Heart left ventricle (tissue), 16 donors: ENCODE measurements at places on chromosomes 2 and 18. TPM values are rescaled to one million over a fixed set of nuclear protein-coding genes. Genes with fewer than 3 reads are reported as not detected.
A peak's percentile ranks its signal among the peaks of the same experiment; 100 is the strongest.

MARCHF7 gene
- 93.4 TPM for total RNA-seq

- peaks cover 39% of the 10 kb centered on the region for H3K4me1 ChIP-seq
- peak overlapping the region; percentile 33 for H3K27ac ChIP-seq
- DNase-seq, result no peak
- H3K27me3 ChIP-seq, result no peaks in the 10 kb centered on the region
These were observed 25.4 kb upstream of the ATOH8 start for GRCh38 chr2:85728342-85728741.

MYL1 gene
- total RNA-seq, result 0.44 TPM

DNA sequence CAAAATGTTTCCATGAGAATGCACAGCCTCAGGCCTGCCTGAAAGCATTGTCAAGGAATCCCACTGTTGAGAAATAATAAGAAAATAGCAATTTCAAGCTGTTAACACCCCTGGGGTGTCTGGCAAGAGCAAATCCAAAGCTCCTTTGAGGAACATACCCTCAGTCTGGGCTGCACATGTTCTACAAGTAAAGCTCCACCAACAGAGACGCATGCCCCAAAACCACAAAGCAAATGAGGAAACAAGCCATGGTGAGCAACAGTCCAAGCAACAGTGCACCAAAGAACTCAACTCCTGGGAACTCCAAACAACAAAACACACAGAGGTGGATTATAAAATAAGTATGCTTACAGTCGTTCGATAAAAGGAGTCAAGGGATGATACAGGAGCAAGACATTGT is 40.3 kb downstream of the CYP27C1 start:
- no peaks in the 10 kb centered on the region for H3K27me3 ChIP-seq
- H3K36me3 ChIP-seq, result no peaks in the 10 kb centered on the region
- no peak overlapping the region for H3K4me3 ChIP-seq
- DNase-seq, result no peak
- H3K27ac ChIP-seq, result no peak overlapping the region

PRADC1 gene
- total RNA-seq, result 124 TPM

GRCh38 chr2:190786404-190787166 is 94.0 kb upstream of the GLS start:
- H3K36me3 ChIP-seq, result no peaks in the 10 kb centered on the region
- DNase-seq, result no peak
- no peak overlapping the region for H3K27ac ChIP-seq
- no peak overlapping the region for H3K4me3 ChIP-seq

RIT2 gene
- total RNA-seq, result not detected

GRCh38 chr2:205509655-205510054 is 172.6 kb upstream of the NRP2 start:
- H3K27ac ChIP-seq, result no peak overlapping the region
- H3K27me3 ChIP-seq, result no peaks in the 10 kb centered on the region
- H3K4me3 ChIP-seq, result no peak overlapping the region
- DNase-seq, result no peak

DNA sequence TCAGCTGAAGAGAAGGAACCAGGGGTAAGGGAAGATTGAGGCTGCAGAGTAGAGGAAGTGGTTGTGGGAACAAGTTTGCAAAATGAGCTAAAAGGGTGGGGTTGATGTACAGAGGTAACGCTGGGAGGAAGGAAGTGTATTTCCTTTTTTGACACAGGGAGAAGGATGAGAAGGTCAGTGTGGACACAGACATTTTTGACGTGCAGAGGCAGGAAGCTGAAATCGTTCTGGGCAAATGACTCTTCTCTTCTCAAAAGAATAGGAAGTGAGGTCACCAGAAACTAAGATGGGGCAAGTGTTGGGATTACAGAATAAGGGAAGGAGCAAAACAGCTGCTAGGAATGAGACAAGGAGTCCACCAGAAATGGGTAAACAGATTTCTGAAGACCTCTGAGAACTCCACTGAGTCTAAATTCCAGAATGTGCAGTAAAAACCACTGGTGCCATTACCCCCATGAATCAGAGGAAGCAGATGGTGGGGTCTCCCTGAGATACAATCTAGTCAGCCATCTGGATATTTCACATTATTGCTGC is 20.0 kb upstream of the RNF149 start:
- no peak overlapping the region for H3K27ac ChIP-seq
- H3K4me3 ChIP-seq, result no peak overlapping the region
- no peaks in the 10 kb centered on the region for H3K27me3 ChIP-seq
- H3K36me3 ChIP-seq, result no peaks in the 10 kb centered on the region
- H3K4me1 ChIP-seq, result peaks cover 7% of the 10 kb centered on the region
- DNase-seq, result peak; percentile 42

G6PC2 gene
- 0.21 TPM for total RNA-seq

- no peaks in the 10 kb centered on the region for H3K4me1 ChIP-seq
- no peak overlapping the region for H3K27ac ChIP-seq
- DNase-seq, result no peak
- no peaks in the 10 kb centered on the region for H3K36me3 ChIP-seq
- no peak overlapping the region for H3K4me3 ChIP-seq
These were observed 77.2 kb downstream of the MDH1 start for GRCh38 chr2:63665846-63666475.

PKDCC gene
- total RNA-seq, result 124 TPM

- no peaks in the 10 kb centered on the region for H3K4me1 ChIP-seq
- H3K27me3 ChIP-seq, result no peaks in the 10 kb centered on the region
- no peak for DNase-seq
These were observed 502.9 kb upstream of the ZEB2 start for GRCh38 chr2:145022666-145023333.

DNA sequence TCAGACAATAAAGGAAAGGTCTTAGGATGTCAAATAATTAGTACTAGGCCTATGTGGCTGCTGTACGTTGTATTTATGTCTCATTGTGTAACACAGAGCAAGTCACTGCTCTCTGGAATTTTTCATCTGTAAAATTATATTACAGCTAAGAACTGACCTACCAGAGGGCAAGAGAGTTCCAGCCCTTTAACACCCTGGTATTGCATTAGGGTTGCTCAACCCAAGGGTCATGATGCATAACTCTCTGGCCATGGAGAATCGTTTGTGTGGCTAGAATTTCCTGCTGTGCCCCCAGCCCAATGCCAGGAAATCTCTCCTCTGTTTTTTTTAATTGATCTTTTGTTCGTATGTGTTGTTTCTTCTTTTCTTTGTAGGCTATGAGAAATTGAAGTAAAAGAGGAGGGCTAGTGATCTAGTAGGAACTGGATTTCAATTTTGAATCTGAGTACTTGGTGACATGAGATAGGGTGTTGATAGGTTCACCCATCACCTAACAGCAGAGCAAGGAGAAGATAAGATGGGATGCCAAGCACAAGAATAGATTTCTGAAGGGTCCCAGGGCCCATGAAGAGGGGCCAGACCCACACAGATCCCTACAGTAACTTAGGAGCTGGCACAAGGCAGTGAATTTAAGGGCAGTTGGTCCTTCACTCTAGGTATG is 571.2 kb upstream of the TNP1 start:
- H3K36me3 ChIP-seq, result no peaks in the 10 kb centered on the region
- peaks cover 27% of the 10 kb centered on the region for H3K4me1 ChIP-seq
- H3K27me3 ChIP-seq, result no peaks in the 10 kb centered on the region
- DNase-seq, result no peak
- no peak overlapping the region for H3K4me3 ChIP-seq
- H3K27ac ChIP-seq, result peak overlapping the region; percentile 76

GRCh38 chr2:60569680-60570111 is 16.2 kb upstream of the BCL11A start:
- no peaks in the 10 kb centered on the region for H3K36me3 ChIP-seq
- H3K4me1 ChIP-seq, result peaks cover 3% of the 10 kb centered on the region
- peaks cover 14% of the 10 kb centered on the region for H3K27me3 ChIP-seq
- H3K27ac ChIP-seq, result no peak overlapping the region
- DNase-seq, result no peak

- H3K27me3 ChIP-seq, result no peaks in the 10 kb centered on the region
- peaks cover 14% of the 10 kb centered on the region for H3K4me1 ChIP-seq
- peak overlapping the region; percentile 64 for H3K27ac ChIP-seq
- no peaks in the 10 kb centered on the region for H3K36me3 ChIP-seq
These were observed 38.9 kb downstream of the INO80C start for GRCh38 chr18:35458677-35459441.

- H3K27ac ChIP-seq, result no peak overlapping the region
- DNase-seq, result no peak
- H3K4me3 ChIP-seq, result no peak overlapping the region
- H3K4me1 ChIP-seq, result peaks cover 16% of the 10 kb centered on the region
These were observed 27.9 kb upstream of the RNU4ATAC start for GRCh38 chr2:121502781-121503180.

- peaks cover 3% of the 10 kb centered on the region for H3K4me1 ChIP-seq
- H3K27me3 ChIP-seq, result no peaks in the 10 kb centered on the region
These were observed 21.5 kb downstream of the DYSF start for GRCh38 chr2:71474744-71475397.

GRCh38 chr2:41337956-41338355 is 709.9 kb upstream of the PKDCC start:
- H3K4me1 ChIP-seq, result peaks cover 6% of the 10 kb centered on the region
- no peaks in the 10 kb centered on the region for H3K27me3 ChIP-seq
- no peak overlapping the region for H3K27ac ChIP-seq
- no peaks in the 10 kb centered on the region for H3K36me3 ChIP-seq
- no peak for DNase-seq

KIF3C gene
- total RNA-seq, result 3.1 TPM
